Thyroid gland (tissue), 4 donors: ENCODE measurements at places on chromosomes 12 and 14. TPM values are rescaled to one million over a fixed set of nuclear protein-coding genes. Genes with fewer than 3 reads are reported as not detected.

The ZNF641 gene
- 19.1 TPM for total RNA-seq

The AREL1 gene
- total RNA-seq: 45.6 TPM

DNA sequence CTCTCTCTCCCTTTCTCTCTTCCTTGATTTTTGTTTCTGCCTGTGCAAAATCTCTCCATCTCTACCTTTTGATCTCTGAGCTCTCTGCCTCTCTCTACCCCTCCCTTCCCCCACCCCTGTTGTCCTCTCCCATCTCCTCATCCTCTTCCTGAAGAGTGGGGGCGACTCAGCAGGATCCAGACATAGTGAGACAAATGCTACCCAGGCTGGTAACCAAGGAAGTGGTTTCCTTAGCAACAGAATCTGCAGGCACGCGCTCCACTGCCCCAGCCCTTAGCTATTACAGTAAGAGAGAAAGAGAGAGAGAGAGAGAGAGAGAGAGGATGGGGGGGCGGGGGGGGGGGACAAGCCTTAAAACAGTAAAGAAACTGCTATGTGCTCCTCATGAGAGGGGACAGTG, 85.6 kb downstream of the CMKLR1 start:
- no peaks in the 10 kb centered on the region for H3K4me1 ChIP-seq
- H3K27ac ChIP-seq: no peak overlapping the region
- H3K36me3 ChIP-seq: peaks cover 2% of the 10 kb centered on the region
- DNase-seq: no peak

DNA sequence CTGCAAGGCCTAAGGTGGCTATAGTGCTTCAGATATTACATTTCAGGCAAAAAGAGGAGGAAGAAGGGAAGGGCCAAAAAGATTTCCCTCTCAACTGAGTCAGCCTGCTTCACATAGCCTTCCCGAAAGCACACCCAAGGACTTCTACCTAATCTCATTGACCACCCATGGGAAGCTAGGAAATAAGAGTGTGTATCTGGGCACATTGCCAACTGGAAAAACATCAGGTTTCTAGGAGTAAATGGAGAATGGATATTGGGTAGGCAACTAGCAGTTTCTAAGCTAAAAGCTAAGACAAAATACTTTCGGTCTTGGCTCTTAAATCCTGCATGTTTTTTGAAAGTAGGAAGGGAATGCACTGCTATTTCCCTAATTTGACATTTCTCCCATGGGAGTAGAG, 221.7 kb upstream of the GRIP1 start:
- no peaks in the 10 kb centered on the region for H3K36me3 ChIP-seq
- H3K4me3 ChIP-seq: no peak overlapping the region
- H3K4me1 ChIP-seq: peaks cover 3% of the 10 kb centered on the region

DNA sequence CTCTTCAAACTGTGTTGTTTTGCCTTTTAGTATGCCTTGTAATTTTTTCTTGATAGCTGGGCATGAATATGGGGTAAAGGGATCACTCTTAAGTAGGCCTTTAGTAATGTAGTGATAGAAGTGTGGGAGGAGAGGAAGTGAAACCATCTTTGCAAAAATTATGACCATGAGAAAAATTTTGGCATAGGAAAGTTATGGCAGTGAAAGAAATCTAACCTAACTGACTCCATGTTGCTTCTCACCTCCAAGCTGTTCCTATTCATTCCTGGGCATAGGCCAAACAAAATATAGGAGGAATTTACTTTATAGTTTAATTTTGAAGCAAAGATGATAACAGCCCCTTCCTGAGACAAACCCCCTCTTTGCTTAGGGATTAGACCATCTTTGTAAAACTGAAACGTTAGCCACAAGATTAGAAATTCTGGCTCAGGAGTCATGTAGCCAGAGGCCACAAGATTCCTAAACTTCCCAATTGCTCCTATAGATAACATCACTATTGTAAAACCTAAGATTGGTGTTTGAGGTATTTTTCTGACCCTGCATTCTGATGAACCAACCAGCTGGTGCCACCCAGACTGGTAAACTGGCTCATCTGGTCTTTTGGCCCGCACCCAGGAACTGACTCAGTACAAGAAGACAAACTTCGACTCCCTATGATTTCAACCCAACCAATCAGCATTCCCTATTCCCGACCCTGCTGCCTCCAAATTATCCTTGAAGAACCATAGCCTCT, 45.8 kb downstream of the CRADD start:
- no peak overlapping the region for H3K27ac ChIP-seq
- no peak overlapping the region for H3K4me3 ChIP-seq
- H3K36me3 ChIP-seq: no peaks in the 10 kb centered on the region
- no peaks in the 10 kb centered on the region for H3K27me3 ChIP-seq
- H3K4me1 ChIP-seq: no peaks in the 10 kb centered on the region

GRCh38 chr12:33828326-33828725, 194.0 kb upstream of the ALG10 start:
- no peak for DNase-seq
- no peak overlapping the region for H3K27ac ChIP-seq
- no peak overlapping the region for H3K4me3 ChIP-seq
- no peaks in the 10 kb centered on the region for H3K27me3 ChIP-seq
- H3K36me3 ChIP-seq: no peaks in the 10 kb centered on the region
- no peaks in the 10 kb centered on the region for H3K4me1 ChIP-seq

GRCh38 chr14:101223127-101223526, 319.6 kb upstream of the RTL1 start:
- no peak overlapping the region for H3K27ac ChIP-seq
- no peak overlapping the region for H3K4me3 ChIP-seq
- no peaks in the 10 kb centered on the region for H3K4me1 ChIP-seq
- DNase-seq: no peak
- no peaks in the 10 kb centered on the region for H3K27me3 ChIP-seq

- DNase-seq: no peak
- H3K36me3 ChIP-seq: no peaks in the 10 kb centered on the region
- H3K27me3 ChIP-seq: no peaks in the 10 kb centered on the region
- H3K4me1 ChIP-seq: no peaks in the 10 kb centered on the region
- no peak overlapping the region for H3K4me3 ChIP-seq
Measured at GRCh38 chr12:107641154-107641553, 44.4 kb upstream of the PWP1 start.

- no peak for DNase-seq
- no peak overlapping the region for H3K27ac ChIP-seq
- no peak overlapping the region for H3K4me3 ChIP-seq
- H3K27me3 ChIP-seq: no peaks in the 10 kb centered on the region
- H3K4me1 ChIP-seq: peaks cover 15% of the 10 kb centered on the region
Measured at GRCh38 chr14:54761835-54762234, 140.8 kb downstream of the GCH1 start.

DNA sequence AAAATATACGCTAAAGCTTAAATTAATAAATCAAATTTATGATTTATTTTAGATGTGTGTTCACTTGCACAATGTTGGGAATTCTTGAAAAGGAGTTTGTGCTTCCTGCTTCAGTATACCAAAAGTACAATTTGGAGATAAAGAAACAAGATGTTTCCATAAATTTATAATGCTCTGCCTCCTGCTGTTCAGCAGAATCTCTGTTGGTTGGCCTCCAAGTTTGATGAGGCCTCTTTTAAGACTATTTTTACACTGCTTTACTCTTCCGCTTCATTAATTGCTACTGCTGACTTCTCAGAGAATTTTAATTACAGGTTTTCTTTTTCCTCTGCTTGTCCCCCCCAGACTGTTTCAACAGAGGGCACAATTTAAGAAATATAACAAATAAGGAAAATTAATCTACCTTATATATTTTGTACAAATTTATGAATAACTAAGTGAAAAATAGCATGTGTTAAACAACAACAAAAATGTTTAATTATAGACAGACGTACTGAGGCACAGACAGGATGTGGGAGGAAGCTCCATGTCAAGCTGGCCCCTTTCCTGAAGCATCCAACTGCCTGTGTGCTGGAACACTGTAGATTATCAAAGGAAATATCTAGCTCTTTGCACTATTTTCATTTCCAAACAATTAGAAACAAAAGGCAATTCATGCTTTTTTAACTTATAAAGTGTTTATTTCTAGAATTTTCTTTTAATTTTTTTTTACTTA, 83.9 kb downstream of the PIK3C2G start:
- H3K27ac ChIP-seq: no peak overlapping the region
- H3K4me1 ChIP-seq: no peaks in the 10 kb centered on the region
- DNase-seq: no peak
- H3K36me3 ChIP-seq: no peaks in the 10 kb centered on the region
- H3K27me3 ChIP-seq: no peaks in the 10 kb centered on the region
